ENCODE measurements at places on chromosomes 13 and 19. TPM values are rescaled to one million over a fixed set of nuclear protein-coding genes. Genes with fewer than 3 reads are reported as not detected.

DNA sequence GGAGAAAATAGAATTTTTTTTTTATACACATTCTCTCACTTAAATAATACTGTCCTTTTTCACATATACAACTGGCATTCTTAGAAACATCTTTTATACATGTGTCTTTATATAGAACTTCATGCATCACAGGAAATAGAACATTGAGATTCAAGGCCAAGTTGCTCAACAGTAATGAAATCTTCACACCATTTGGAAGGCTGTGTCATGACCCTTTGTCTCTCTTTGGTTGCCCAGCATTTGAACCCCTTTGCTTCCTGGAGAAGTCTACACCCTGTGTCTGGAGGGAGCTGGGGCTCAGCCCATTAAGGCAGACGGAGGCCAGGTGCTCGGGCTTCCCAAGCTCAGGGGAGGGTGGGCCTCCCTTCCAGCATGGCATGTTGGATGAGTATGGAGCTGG lies 41.1 kb downstream of the B3GLCT start:
- no peak for DNase-seq

The LPAR2 gene
- total RNA-seq, result 17.1 TPM

DNA sequence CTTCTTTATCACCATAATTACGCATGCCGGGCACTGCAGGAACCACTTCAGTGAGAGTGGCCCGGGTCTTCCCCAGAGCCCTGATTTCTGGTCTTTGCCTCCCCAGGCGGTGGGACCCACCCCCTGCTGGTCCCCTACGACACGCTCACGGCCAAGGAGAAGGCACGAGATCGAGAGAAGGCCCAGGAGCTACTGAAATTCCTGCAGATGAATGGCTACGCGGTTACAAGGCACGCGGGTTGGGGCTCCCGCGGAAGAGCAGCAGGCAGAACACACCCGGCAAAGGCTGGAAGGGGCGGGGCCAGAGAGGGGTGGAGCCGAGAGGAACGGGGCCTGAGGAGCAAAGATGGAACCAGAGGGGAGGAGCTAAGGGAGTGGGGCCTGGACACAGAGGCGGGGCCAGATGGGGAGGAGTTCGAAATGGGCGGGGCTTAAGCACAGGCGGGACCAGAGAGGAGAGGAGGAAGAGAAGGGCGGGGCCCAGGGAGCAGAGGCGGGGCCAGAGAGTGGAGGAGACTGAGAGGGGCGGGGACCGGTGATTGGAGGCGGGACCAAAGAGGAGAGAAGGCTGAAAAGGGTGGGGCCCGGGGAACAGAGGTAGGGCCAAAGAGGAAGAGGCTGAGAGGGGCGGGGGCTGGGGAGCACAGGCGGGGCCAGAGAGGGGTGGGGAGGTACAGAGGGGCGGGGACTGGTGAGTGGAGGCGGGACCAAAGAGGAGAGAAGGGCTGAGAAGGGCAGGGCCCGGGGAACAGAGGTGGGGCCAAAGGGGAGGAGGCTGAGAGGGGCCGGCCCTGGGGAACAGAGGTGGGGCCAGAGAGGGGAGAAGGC lies 73.4 kb downstream of the RYR1 start:
- DNase-seq, result peak; percentile 82

The GGACT gene
- total RNA-seq, result 9.2 TPM

The CCDC70 gene
- not detected for total RNA-seq

DNA sequence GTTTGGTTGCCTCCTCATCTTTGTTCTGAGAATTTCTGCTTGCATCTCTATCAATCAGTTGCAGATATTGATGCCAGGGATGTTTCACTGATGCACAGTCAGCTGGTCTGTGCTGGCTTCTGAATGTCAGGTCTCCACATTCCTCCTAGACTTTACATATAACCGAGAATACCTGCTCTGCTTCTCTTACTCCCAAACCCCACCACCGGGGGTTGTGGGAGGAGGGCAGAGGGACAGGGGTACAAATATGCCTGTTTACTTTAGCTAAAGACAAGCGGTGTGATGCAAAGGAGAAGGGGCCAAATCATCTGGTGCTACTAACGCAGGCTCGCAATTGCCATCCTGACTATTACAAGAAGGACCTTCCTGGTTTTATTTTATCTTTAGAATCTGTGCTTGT lies 17.4 kb upstream of the KLHL1 start:
- no peak for DNase-seq

DNA sequence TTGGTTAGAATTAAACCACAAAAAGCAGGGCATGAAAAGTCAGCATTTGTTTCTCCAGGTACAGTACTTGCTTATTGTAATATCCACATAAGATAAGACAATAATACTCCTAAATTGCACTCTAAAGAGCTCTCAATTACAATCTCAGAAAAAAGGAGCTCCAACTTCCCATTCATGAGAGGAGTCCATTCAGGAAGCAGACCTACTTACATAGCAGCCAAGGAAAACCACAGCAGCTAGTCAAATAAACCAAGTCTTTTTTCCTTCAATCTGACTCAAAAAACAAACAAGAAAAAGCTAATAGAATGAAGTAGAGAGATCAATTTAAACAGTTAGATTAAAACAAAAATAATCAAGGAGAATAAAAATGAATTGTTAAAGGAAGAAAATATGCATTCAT lies 885.2 kb upstream of the SLITRK6 start:
- no peak for DNase-seq

The CDC42EP5 gene
- total RNA-seq, result 446 TPM

- DNase-seq, result peak; percentile 75
Observed at GRCh38 chr19:46351241-46352041, 4.6 kb downstream of the PPP5C start.

GRCh38 chr13:91014696-91015095 lies 332.8 kb upstream of the MIR17HG start:
- no peak for DNase-seq

DNA sequence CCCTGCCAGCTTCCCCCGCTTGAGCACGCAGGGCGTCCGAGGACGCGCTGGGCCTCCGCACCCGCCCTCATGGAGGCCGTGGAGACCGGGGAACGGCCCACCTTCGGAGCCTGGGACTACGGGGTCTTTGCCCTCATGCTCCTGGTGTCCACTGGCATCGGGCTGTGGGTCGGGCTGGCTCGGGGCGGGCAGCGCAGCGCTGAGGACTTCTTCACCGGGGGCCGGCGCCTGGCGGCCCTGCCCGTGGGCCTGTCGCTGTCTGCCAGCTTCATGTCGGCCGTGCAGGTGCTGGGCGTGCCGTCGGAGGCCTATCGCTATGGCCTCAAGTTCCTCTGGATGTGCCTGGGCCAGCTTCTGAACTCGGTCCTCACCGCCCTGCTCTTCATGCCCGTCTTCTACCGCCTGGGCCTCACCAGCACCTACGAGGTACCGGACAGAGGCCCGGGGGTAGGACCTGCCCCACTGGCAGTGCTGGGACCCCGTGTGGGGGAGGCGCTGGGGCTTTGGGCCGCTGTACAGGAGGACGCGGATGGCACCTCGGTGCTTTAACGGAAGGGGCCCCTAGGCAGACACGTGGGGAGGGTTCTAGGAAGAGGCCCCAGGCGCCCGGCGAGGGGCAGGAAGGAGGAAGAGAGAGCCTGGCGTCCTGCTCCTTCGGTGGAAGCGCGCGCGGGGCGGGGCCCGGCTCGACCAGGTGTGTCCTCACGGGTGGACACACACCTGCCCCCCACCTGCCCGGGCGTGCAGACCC lies 681 bp downstream of the SLC5A5 start:
- DNase-seq, result peak; percentile 51

The C1QTNF9 gene
- 0.54 TPM for total RNA-seq

DNA sequence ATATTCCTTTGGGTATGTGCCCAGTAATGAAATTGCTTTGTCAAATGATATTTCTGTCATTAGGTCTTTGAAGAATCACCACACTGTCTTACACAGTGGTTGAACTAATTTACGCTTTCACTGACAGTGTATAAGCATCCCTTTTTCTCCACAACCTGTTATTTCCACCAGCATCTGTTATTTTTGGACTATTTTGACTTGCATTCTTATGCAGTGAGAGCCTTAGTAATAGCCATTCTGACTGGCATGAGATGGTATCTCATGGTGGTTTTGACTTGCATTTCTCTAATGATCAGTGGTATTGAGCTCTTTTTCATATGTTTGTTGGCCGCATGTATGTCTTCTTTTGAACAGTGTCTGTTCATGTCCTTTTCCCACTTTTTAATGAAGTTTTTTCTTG lies 92.0 kb upstream of the SPATA13 start:
- DNase-seq, result no peak

GRCh38 chr13:32140109-32140508 lies 108.5 kb downstream of the FRY start:
- no peak for DNase-seq

GRCh38 chr13:94567581-94567980 lies 28.4 kb downstream of the TGDS start:
- DNase-seq, result no peak

The NOTCH3 gene
- 13.3 TPM for total RNA-seq

DNA sequence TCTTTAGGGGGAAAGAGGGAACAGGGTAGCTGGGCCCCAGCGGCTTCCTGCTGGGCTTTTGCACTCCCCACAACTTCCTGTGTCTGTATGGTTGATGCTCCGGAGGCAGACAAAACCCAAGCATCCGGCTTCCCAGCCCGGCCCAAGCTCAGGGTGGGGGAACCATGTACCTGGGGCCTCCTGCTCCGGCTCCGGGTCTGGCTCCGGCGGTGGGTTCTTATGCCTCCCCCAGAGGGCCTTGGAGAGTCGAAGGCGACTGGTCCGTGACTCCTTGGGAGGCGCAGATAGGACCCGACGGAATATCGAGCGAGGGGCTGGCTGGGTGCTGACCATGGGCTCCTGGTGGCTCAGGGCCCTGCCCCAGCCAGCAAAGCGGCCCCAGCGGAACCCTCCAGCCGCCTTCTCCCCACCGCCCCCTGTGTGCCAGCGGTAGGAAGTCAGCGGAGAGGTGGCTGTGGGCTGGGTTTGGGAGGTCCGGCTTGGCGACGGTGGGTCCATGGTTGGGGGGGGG lies 428 bp downstream of the RASAL3 start:
- peak; percentile 85 for DNase-seq

DNA sequence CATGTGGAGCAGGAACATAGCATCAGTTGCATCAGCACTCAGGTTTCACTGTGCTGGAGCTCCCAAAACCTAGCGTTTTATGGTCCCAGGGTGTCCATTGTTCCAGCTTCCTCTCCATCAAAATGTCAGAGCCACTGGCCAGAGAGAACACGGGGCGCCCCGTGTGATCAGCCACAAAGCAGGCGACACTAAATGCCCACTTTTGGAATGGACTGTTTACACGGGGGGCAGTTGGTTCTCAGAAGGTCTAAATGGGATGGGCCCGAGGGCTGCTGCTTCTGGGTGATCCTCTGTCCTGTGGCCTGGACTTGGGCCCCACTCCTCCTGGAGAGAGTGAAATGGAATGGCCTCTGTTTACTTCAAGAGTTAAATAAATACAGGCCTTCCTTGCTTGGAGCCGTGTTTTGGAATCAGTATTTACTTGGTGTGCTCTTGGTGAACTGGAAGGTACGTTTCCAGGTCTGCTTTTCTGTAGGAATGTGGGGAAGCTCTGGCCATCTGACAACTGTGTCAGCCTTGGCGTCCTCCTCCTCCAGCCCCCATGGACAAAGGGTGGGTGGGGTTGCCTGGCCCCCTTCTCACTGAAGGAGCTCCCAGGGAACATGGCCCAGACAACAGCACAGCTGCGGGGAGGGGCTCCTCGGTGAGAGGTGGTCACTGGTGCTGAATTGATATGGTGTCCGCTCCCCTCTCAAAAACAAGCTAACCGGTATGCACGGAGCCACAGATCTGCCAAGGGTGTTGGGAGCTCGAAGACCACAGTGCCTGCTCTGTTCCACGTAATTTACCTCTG lies 16.1 kb upstream of the MCF2L start:
- no peak for DNase-seq

- DNase-seq, result no peak
Observed at GRCh38 chr13:67223024-67223423, 7.1 kb downstream of the PCDH9 start.

DNA sequence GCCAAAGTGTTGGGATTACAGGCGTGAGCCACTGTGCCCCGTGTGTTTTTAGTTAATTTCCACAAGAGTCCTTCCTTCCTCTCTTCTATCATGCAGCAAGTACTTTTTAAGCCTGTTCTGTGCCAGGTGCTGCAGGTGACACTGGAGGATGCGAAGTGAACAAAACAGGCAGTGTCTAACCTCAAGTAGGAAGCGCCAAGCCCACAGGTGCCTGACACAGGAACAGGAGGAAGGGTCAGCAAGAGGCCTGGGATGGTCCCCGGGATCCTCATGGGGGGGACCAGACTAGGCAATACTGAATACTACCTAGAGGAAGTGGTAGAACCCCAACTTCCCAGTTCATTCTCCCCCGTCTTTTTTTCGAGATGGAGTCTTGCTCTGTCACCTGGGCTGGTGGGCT lies 1.8 kb upstream of the CALR start:
- no peak for DNase-seq

The CD79A gene
- 7.3 TPM for total RNA-seq

GRCh38 chr13:30615481-30615865 lies 2.2 kb upstream of the USPL1 start:
- DNase-seq, result no peak

The OR10H1 gene
- total RNA-seq, result 0.06 TPM

DNA sequence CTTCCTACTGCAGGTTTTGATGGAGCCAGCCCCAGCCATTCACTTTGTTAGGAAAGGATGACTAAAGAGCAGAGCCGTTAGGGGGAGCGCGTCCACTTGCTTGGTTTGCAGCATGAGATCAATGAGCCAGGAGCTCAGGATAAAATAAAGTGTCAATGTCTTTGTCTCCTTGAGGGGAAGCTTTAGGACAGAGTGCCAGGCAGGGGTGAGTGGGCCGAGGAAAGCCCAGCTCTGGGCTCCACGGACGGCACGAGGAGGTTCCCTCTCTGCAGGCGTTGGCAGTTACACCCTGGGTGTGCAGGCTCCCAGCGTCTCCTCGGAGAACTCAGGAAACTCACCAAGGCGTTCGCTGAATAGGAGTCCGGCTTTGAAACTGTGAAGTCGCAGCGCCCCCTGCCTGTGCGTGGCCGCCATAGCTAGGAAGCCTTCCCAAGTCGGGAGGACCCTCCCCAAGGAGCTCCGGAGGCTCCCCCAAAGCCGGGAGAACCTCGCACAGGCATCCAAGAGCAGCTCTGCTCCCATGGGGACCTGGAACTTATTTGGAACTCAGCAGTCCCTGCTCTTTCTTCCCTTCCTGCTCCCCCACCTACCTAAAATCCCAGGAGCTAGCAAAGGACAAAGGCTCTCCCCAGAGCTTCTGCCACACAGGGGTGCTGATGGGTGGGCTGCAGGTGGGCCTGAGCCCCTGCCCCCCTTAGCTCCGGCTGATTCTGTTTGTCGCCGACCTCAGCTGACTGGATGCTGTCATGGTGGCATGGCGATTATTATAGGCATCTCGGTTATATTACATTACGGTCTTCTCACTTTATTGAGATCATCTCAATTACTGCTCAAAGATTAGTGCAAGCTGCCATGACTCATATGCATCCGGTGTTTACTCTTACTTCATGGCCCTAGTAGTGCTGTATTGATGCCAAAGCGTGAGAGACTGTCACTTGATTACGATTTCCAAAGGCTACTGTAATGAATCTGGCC lies 34.4 kb downstream of the GSX1 start:
- DNase-seq, result peak; percentile 89

- DNase-seq, result no peak
Observed at GRCh38 chr13:32426191-32426989, 1.5 kb downstream of the N4BP2L1 start.
